ENCODE measurements at places on chromosomes 16 and 17. TPM values are rescaled to one million over a fixed set of nuclear protein-coding genes. Genes with fewer than 3 reads are reported as not detected.

The SMPD3 gene
- total RNA-seq, result 0.12 TPM

The WNT9B gene
- total RNA-seq, result not detected

The KCNH6 gene
- total RNA-seq, result not detected

The DNASE1 gene
- total RNA-seq, result 4.6 TPM

The MYH8 gene
- not detected for total RNA-seq

The KIF2B gene
- not detected for total RNA-seq
